ENCODE measurements at places on chromosomes 16 and 17. TPM values are rescaled to one million over a fixed set of nuclear protein-coding genes. Genes with fewer than 3 reads are reported as not detected.

DNA sequence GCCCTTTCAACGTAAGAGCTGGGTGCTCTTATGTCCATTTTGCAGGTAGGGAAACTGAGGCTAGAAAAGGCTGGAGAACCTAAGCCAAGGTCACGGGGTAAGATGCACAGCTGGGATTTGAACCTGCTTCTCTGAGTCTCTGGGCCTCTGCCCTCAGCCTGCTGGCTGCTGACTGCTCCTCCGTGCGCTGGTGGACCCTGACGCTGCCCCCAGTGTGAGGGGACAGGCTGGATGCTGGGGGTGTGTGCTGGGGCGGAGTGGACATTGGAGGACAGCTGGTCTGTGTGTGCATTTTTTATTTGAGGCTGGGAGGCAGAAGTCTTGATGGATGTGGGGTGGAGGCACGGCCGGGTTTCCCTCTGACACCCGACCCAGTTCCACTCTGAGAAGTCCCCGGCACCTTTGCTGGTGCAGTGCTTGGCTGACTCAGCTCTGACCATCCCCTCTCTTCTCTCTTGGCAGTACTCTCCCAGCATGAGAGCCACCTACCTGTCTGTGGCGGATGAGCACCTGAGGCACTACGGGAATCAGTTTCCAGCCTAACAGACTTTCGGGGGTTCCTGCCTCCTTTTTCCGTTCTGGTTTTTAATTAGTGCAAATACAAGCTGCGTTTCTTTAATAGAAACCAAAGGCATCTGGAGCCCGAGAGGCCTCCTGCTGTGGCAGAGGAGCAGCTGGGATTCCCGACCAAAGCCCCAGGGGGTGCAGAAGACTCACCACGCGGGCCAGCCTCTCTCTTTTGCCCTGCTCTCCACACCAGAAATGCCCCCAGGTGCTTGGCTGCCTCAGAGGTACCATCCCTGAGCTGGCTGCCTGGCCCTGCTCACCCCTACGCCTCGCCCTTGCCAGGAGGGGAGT lies 14.1 kb upstream of the DNAI2 start:
- no peaks in the 10 kb centered on the region for H3K36me3 ChIP-seq
- no peak overlapping the region for H3K27ac ChIP-seq
- no peaks in the 10 kb centered on the region for H3K27me3 ChIP-seq
- no peak overlapping the region for H3K4me3 ChIP-seq
- no peak for DNase-seq
- no peaks in the 10 kb centered on the region for H3K4me1 ChIP-seq

DNA sequence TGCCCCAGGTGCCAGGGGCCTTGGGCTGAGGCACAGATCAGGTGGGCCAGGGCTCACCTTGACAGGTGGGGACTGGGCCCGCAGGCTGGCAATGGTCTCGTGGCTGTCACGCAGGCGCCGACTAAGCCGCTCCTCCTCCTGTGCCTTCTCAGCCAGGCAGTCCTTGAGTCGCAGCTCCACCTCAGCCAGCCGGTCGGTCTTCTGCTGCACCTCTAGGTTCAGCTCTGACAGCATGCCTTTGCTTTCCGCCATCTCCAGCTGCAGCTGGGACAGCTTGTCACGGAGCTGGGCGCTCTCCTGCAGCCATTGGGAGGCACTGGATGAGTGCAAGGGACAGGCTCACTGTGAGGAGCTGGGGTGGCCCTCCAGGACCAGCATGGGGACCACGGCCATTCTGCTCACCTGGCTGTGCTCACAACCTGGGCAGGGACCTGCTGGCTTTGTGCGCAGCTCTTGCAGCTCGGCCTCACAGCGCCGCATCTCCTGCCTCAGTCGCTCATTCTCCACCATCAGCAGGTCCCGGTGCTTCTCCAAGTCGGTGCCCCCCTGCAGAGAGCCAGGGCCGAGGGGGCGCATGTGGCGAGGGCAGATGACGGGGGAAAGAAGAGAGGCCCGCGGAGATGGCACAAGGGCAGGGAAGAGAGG lies 31.0 kb downstream of the KIFC3 start:
- H3K27ac ChIP-seq = no peak overlapping the region
- H3K27me3 ChIP-seq = no peaks in the 10 kb centered on the region
- peaks cover 17% of the 10 kb centered on the region for H3K4me1 ChIP-seq
- peaks cover 39% of the 10 kb centered on the region for H3K36me3 ChIP-seq
- no peak overlapping the region for H3K4me3 ChIP-seq
- DNase-seq = no peak

DNA sequence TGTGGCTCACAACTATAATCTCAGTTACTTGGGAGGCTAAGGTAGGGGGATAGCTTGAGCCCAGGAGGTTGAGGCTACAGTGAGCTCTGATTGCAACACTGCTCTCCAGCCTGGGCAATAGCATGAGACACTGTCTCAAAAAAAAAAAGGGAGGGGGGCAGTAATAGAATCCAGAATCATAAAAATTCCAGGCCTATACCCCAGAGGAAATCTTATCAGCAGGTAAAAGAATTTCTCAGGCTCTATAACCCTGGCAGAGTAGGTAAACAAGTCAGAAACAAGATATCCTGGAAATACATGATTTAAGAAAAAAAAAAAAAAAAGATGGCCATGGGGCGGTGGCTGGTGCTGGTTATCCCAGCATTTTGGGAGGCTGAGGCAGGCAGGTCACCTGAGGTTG lies 12.9 kb downstream of the SPAG9 start:
- no peaks in the 10 kb centered on the region for H3K27me3 ChIP-seq
- H3K4me1 ChIP-seq = peaks cover 40% of the 10 kb centered on the region
- H3K4me3 ChIP-seq = no peak overlapping the region
- H3K36me3 ChIP-seq = no peaks in the 10 kb centered on the region
- no peak for DNase-seq

The ZNF287 gene
- total RNA-seq = 2.5 TPM

The ZP2 gene
- not detected for total RNA-seq
